Anterior cingulate cortex (tissue), 58 donors: ENCODE measurements at places on chromosomes 4 and X.

GRCh38 chrX:94831364-94831763 lies 1157.4 kb downstream of the FAM133A start:
- no peak for DNase-seq

- DNase-seq = no peak
Observed at GRCh38 chr4:159012381-159012780, 90.5 kb upstream of the RAPGEF2 start.

DNA sequence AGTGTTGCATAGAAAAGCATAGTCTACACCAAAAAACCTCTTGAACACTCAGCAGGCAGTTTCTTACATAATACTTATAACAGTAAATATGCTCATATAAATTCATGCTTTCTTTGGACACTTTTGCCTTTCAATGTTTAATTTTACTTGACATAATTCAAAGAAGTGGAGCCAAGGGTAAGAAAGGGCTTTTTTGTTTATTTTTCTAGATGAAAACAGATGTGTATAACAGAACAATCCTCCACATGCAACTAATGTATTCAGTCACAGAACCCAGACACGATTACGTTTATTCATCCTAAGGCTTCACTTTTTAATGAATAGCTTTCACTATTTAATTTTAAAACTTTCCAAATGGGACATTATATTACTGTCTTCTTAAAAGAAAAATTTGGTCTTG lies 58.0 kb upstream of the PTPN13 start:
- DNase-seq = no peak

DNA sequence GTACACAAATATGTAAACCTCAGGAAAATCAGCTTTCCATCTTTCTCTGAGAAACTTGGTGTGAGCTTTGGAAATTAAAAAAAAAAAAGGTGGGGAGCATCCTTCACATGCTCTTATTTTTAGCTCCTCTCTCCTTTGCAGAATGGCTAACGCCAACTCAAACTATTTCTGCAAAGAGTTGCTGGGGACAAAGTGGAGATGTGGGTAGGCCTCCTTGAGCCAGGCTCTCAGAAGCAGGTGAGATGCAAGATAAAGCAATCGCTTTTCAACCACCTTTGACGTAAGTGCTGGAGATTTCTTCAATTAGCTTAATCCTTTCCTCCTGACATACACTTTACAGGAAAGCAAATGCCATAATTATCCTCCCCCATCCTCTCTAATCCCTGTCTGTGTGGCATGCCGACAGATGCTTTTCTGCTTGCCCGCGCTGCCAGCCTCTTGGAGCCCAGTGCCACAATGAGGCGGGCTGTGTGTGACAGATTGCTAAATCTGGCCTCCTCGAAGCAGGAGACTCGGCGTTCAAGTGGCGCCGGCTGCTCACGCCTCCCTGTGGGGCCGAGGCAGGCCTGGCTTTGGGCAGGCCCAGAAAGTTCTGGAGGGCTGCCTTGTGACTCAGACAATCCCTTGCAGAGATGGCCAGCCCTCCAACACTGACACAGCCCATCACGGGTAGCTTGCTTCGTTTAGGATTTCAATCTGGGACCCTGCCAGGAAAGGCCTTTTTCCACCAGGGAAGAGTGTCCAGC lies 64.9 kb upstream of the SOD3 start:
- DNase-seq = peak; percentile 61

GRCh38 chr4:142703694-142704309 lies 142.3 kb downstream of the INPP4B start:
- DNase-seq = no peak

DNA sequence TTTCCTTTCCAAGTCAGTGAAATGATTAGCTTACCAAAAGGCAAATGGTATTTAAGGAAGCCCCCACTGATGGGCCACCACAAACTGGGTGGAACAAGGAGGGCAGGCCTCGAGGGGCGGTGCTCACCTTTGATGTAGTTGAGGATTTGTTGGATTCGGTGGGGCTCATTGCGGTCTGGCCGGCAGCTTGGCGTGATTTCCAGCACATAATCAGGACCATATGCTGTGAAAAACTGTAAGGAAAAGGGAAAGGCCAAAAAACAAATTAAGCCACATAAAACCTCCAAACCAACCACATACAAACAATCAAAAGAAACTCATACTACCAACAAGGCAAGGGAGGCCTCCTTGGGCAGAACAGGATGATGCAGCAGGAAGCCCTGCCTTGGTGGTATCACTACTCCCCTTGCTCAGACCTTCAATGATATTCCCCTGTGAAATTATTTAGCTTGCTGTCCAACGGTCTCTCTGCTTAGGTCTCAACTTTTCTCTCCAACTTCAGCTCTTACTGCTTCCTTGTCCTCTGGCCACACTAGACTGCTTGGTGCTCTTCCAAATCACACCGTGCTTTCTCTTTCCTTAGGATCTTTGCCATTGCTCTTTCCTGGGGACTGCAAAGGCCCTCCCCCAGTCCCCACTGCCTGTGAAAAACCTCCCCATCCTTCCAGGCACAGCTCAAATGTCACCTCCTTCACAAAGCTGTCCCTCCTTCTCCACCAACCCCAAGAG lies 46.1 kb upstream of the CITED1 start:
- DNase-seq = no peak

DNA sequence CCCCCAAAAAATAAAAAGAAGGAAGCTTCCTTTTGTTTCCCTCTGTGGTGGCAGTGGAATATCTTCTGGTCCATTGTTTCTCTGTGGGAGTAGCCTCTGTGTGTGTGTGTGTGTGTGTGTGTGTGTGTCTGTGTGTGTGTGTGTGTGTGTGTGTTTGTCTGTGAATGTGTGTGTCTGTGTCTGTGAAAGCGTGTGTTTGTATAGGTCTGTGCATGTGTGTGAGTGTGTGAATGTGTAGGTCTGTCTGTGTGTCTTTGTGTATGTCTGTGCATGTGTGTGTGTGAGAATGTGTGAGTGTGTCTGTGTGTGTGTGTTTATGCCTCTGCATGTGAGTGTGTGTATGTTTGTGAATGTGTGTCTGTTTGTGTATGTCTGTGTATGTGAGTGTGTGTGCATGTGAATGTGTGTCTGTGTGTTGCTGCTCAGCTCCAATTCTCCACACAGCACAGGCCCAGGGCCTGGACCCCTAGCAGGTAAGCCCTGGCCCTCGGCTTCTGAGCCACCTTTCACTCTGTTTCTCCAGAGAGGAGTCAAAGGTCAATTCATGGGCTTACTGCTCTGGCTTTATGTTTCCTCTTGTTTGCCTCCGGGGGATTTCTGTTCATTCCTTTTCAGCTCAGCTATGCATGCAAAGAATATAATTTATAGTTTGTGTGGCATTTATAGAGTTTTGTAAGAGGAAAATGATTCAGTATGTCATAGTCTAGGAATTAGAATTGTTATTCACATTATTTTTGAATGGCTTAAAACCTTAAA lies 89.8 kb downstream of the UCHL1 start:
- DNase-seq = no peak

DNA sequence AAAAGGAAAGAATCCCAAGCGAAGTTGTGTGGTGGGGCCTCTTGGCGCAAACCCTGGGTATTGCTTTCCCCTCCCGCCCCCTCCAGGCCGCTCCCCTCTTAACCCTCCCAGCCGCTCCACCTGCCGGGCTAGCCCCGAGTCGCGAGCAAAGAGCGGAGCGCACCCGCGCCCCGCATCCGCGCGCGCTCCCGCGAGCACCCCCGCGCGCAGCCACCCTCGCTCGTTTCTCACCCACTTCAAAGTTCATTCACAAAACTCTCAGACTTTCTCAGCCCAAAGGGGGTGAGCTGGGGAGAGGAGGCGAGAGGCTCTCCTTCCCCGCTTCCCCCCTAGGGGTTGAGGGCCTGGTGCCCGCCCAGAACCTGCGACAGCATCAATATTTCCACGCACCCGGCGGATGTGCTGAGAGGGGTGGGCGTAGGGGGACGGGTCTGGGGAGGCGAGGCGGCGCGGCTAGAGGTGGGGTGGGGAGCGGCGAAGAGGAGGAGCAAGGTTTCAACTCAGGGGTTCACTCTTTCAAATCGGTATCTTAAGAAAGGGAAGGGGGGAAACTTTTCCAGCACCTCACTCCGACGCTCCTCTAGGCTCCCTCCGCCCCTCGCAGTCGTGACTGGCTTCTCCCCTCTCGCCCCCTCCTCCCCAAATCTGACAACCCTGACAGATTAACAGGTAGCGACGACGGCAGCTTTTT lies 1.8 kb downstream of the MAML3 start:
- peak; percentile 50 for DNase-seq

- DNase-seq = no peak
Observed at GRCh38 chrX:12679522-12679921, 111.7 kb upstream of the PRPS2 start.

DNA sequence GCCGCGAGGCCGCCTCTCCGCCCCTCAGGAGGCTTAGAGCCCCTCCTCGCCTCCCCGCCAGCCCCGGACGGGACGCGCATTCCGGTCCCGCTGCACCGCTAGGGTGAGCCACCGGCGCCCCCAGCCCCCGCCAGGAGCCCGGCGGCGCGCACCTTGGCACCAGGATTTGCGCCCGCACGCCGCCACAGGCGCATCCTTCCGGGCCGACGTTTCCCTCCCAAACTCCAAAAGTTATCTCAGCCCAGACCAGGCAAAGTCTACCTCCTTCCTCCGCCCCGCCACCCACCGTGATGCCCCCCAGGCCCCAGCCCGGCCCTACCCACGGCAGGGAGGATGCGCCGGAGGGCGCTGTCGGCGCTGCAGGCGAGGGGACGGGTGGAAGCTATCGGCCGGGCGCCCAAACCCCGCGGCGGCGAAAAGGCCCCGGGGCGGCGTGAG lies 538 bp downstream of the SCML2 start:
- DNase-seq = no peak

- DNase-seq = no peak
Observed at GRCh38 chr4:76219299-76220055, 5.9 kb upstream of the SCARB2 start.

DNA sequence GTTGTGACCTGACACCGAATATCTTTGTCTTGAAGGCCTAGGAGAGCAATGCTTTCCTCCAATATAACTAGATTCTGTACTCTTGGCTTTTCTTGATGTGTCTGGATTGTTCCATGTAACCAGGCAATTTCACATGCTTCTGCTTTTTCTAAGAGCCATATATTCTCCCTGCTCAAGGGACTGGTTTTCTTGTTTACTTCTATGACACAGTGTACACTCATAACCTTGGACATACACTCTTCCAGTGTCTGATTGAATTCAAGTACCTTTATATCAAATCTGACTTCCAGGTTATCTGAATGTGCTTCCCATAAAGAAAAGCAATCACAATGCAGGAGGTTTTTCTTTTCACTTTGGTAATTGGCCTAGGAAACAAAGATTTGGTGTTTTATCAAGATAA lies 17.4 kb upstream of the EIF4E start:
- no peak for DNase-seq

- DNase-seq = no peak
Observed at GRCh38 chr4:140595065-140595464, 26.3 kb upstream of the UCP1 start.

GRCh38 chrX:149248073-149248625 lies 257.0 kb downstream of the IDS start:
- DNase-seq = no peak

DNA sequence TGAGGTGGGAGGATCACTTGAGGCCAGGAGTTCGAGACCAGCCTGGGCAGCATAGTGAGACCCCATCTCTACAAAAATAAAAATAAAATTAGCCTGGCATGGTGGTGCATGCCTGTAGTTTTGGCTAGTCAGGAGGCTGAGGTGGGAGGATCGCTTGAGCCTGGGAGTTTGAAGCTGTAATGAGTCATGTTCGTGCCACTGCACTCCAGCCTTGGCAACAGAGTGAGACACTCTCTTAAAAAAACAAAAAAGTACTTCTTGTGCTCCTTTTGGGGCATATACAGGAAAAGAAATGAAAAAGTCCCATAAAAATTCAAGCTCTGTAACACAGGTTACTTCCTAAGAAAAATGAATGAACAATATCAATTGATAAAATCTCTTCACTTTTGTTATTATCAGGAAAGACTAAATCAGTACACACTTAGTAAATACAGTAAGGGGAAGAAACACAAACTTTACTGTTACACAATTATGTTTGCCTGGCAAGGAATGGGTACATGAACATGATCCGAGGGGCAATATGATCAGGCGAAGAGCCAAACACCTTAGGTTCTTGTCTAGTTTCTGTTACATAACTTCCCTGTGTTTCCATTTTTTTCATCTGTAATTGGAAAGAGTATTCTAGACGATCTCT lies 46.9 kb downstream of the CCDC158 start:
- DNase-seq = no peak

- no peak for DNase-seq
Observed at GRCh38 chrX:129749069-129749468, 10.3 kb downstream of the XPNPEP2 start.

DNA sequence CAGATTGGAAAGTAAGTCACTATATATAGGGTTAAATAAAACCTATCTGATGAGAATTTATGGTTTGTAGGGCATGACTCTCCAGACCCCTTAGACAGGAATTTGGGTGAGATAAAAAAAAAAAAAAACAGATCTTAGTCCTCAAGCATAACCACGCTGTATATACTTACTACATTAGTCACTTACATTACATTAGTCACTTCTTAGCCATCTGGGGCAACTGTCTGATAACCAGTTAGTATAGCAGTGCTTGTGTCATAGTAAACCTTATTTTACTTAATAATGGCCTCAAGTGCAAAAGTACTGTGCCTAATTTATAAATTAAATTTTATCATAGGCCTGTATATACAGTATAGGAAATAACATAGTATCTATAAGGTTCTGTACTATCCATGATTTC lies 60.2 kb upstream of the RPS6KA6 start:
- DNase-seq = no peak

DNA sequence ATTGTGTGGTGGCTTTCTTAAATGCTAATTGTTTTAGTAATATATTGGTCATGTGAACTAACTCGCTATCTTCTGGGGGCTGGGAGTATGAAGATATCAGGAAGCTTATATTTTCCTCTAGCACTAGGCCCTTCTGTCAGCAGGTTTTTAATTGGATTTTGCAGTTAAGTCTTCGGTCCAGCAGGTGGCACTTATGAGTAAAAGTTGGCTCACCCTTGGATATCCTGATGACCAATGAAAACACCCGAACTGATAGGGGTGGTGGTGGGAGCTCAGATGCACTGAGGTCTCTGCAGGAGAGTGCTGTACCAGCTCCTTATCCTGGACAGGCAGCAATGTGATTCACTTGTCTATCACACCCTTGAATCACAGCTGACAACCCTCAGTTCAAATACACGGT lies 1365.8 kb upstream of the DIAPH2 start:
- no peak for DNase-seq

GRCh38 chrX:54492340-54492739 lies 3.7 kb downstream of the FGD1 start:
- DNase-seq = no peak

DNA sequence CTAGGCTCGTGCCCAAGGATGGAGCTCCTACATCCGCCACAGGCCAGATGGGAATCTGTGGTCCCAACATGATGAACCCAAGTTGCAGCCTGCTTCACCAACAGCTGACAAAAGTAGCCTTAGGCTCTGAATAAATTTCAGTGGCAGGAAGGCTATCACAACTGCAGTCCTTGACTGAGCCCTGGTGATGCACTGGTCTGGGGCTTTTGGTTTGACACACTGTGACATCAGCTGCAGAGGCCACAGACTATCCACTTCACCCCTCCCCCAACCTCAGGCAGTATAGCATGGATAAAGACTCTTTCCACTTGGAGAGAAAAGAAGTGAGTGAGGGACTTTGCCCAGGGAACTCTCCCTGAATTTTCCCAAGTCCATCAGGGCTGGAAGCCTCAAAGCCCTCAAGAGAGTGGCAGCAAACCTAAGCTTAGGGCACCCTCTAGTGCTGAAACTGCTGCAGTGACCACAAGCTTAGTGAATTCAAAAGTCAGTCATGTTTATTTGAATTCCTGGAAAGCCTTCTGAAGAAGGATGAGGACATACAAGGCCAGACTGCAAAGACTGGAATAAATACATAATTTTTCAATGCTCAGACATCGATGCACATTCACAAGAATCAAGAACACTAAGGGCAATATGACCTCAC lies 135.0 kb upstream of the TENT5D start:
- no peak for DNase-seq
